Stimulated activated CD8-positive, alpha-beta memory T cell treated with anti-CD3 and anti-CD28 coated beads, Interleukin-4, amount 100 ng/mL, for 48 hours (primary cell): ENCODE measurements at places on chromosomes 6 and 20.

GRCh38 chr6:18707714-18708439 lies 320.7 kb downstream of the RNF144B start:
- no peak for DNase-seq

DNA sequence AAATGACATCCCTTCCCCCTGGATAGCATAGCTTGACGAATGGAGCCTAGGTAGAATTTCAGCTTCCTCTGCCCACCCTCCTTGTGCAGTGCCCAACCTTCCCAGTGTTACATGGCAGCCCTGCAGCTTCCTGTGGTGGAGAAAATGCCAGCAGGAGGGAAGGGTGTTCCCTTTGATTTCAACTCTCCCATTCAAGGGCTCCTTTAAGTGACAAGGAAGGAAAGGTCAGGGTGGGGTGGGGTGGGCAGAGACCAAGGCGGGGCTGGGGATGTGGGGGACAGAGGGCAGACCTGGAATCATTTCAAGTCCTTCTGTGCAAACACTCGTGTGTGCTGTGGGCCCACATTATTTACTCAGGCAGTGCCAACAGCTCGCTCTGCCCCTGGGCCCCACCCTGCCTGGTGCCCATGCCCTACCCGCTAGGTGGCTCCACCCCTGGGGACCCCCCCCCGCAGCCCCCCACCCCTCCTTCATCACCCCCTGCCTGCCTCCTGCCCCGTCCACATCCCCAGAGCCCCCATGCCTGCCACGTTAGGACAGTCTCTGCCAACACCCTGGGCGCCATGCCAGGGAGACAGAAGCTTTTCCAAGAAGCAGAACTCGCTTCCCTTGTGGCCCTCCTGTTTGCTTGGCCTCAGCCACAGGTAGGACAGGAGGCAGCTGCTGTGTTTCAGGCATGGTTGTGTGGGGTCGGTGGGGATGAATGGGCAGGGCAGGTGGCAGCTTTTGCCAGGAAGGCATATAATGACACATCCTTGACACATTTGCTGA lies 9.4 kb downstream of the SPDEF start:
- DNase-seq = no peak

DNA sequence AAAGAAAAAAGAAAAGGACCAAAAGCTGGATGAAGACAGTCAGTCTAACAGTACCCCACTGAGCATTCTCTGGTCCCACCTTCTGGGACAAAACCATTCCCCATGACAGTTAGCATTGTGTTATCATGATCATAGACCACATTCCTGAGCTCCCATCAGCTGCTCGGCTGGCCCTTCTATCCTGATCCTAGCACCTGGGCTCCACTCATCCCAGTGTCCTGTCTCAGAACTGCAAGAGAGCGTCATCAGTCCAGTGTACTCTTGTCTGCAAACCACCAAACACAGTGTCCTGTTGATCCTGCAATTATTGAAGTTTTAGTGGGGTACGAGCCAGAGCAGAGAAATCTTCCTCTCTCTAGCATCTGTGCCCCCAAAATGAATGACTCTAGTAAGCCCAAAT lies 16.0 kb upstream of the TAAR1 start:
- DNase-seq = no peak

GRCh38 chr20:56423886-56424285 lies 11.8 kb downstream of the CASS4 start:
- DNase-seq = no peak

DNA sequence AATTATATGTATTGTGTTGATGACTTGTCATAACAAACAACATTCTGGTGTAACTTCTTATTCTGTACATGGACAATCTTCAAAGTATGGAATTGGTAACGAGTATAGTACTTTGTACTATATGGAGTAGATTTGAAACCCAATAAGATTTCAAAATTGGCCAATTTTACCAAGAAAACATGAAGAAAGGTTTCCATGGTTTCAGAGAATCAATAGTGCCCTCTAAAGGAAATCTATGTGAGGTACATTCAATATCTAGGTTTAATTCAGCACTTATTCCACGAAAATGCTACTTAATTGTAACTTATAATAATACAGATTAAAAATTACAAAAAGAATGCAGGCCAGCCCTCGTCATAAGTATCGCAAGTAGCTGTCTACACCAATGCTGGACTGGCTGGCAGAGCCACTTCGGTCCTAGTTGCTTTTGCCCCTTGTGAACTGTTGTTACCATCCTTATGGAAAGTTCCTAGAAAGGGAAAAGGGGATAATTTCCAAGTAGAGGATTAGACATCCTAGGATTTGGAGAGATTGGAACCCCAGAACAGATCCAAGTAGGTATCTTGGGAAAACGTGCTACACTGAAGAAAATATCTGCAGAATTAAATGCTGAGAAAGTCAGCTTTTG lies 70.9 kb downstream of the LCA5 start:
- no peak for DNase-seq

- no peak for DNase-seq
Observed at GRCh38 chr6:42255050-42255449, 37.4 kb upstream of the MRPS10 start.

- no peak for DNase-seq
Observed at GRCh38 chr6:3296078-3296477, 37.3 kb downstream of the PSMG4 start.
